Heart right ventricle (tissue), 16 donors: ENCODE measurements at places on chromosomes 5 and 9. TPM values are rescaled to one million over a fixed set of nuclear protein-coding genes. Genes with fewer than 3 reads are reported as not detected.

ADAM19 gene
- 8.5 TPM for total RNA-seq

WNT8A gene
- not detected for total RNA-seq

SNX2 gene
- total RNA-seq = 38.4 TPM

DNM1 gene
- 2.4 TPM for total RNA-seq

IDNK gene
- 3.4 TPM for total RNA-seq

CDC25C gene
- 0.38 TPM for total RNA-seq

PNPLA7 gene
- 13.0 TPM for total RNA-seq

DNA sequence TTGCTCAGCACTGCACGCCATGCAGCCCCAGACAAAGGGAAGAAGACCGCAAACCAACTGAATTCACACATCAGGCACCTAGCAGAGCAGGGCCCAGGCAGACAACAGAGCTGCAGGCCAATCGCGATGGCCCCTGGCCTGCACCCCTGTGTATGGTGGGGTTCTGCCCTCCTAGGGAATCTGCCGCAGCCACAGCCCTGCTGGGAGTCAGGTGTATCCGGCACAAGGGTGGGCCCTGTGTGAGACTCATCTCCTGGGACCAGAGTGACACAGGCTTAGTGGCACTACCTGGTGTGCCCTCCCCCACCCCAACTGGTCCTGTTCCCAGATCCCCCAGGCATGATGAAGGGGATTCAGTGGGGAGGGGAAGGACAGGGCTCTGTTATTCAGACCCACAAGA is 122.8 kb downstream of the ATPSCKMT start:
- no peak for DNase-seq

- no peak for DNase-seq
Observed at GRCh38 chr9:120698766-120699165, 15.5 kb downstream of the MEGF9 start.

GRCh38 chr5:111461934-111462333 is 50.4 kb downstream of the STARD4 start:
- DNase-seq = no peak

GRCh38 chr5:172852490-172853354 is 18.7 kb downstream of the ERGIC1 start:
- DNase-seq = no peak

- DNase-seq = no peak
Observed at GRCh38 chr5:139693676-139694364, 45.7 kb downstream of the CXXC5 start.

- DNase-seq = no peak
Observed at GRCh38 chr9:119181561-119181960, 187.7 kb downstream of the BRINP1 start.

- DNase-seq = no peak
Observed at GRCh38 chr9:131480258-131480657, 22.5 kb upstream of the POMT1 start.

DNA sequence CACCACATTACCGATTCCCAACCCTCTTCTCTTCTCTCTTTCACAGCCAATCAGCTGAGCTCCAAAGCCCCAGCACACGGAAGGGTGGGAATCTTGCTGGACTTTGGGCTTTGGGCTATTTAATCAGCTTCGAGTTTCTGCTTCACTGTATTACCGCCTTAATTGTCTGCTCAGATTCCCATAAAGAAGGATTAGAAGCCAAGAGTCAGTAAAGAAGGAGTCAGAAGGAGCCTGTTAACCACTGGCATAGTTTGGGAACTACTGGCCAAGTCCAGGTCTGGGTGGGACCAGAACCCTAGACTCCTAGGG is 4.4 kb downstream of the SPRY4 start:
- no peak for DNase-seq

DNA sequence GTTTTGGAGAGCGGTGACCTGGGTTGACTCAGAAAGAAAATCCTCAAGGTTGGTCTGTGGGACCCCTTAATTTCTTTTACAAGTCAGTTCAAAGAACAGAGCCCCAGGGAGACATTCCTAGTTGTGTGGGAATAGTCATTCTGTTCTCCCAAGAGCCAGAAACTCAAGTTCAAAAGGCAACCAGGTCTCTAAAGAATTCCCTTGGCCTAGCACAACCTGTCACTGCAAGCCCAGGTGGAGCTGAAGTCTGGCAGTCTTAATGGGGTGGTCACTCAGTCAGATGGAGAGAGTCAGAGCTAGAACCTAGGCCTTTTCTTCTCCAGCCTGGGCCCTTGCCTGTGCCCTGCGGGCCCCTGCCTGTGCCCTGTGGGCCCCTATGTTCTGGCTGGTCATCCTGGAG is 37.5 kb upstream of the CDKN2AIPNL start:
- no peak for DNase-seq

GRCh38 chr9:120892748-120893610 is 16.0 kb upstream of the PHF19 start:
- DNase-seq = no peak

DNA sequence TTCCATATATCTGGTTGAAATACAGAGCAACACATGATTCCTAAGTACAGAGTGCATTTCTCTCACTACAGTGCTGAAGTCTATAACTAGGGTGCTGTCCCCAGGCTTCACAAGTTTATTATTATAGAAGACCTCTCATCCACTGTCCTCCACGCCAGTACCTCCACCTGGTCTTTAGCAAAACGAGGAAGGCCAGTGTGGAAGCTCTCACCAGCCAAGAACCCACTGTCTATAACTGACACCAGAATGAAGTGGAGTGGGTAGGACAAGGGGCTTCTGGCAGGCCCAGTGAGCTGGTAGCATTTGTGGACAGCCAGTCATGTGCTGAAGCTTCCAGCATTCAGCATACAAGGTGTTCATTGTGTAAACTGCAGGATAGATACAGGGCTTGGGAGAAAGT is 430.7 kb downstream of the GADD45G start:
- no peak for DNase-seq

DNA sequence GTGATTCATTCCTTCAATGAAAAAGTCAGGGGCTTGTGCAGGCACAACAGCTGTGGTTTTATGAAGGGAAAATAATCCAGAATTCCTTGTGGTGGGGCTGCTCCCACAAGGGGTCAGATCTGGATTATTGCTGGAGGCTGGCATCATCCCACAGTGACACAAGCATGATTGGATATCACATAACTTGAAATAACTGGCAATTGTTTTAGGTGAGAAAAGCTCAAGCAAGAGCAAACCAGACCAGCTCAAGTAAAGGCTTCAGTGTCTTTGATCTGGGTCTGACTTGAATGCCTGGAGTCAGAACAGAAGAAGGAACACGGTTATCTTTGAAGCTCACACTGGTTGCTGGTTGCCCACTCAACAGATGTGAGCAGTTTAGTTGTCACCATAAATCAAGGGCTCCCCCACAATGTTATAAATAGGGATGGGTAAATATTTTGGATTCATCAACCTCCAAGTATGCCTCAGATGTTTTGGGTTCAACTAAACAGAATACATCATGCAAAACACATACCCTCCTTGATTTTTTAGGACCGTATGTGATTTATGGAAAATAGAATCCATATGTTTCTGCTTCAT is 3.1 kb upstream of the ZNF474 start:
- DNase-seq = no peak

DNA sequence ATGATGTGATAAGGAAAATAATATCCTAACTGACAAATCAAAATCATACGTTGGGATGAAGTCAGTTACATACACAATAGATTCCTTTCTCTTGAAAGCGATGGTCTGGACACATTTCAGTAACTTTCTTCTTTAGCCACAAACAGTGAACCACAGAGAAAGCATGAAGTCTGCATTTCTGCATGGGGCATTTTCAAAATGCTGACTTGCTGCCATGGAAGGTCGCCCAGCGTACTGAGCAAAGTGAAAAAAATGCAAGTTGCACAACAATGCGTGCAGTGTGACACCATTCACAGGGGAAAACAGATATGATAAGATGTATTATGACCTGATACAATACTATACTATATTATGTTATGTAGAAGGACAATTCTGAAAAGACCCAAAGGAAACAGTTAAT is 146.3 kb downstream of the SNX18 start:
- DNase-seq = no peak

DNA sequence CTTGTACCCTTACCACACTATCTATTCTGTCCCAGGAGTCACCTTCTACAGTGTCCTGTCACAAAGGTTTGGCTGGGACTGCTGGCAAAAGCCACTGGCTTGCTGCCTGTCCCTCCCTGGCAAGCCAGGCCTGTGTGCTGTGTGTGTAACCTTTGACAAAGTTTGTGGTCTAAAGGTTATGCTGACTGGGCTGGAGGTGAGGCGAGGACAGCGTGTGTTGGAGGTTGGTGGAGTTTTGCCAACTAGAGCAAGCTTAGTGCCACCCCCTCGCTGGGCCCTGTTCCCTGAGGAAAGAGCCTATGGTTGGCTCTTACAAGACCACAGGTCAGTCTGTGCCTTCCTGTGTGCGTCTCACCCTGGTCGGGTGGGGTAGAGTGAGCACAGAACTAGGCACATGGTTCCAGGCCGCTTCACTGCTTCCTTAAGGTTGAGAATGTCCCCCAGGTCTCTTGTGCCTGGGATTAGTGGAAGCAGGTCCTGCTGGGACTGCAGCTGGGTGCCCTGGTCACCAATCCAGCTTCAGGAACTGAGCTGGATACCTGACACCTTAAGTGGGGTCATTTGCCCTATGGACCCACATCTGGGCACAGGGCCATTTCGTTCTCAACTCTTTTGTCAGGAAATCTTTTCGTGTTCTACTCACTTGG is 152.2 kb downstream of the GADD45G start:
- DNase-seq = peak; percentile 64

DNA sequence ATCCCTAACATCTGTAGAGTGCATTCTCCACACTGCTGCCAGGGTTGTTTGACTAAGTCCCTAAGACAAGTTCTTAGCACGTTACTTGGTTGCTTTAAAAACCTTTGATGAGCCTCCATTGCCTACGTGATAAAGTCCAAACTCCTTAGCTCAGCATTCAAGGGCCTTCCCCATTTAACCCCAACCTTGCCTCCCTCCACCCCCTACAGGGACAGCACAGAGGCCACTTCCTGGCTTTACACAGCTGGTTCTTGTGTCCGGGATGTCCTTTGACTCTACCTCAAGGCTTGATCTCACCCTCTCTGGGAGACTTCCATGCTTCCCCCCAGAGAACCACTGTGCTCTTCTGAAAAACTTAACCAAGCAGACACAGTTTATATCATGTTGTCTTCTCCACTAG is 29.4 kb downstream of the FAM240B start:
- DNase-seq = no peak

GRCh38 chr9:100554935-100555401 is 22.9 kb upstream of the CAVIN4 start:
- DNase-seq = no peak
